AG20443 (cell line): ENCODE measurements at places on chromosomes 1 and 21.

GRCh38 chr21:29053011-29053553 is 20.4 kb downstream of the CCT8 start:
- DNase-seq = no peak

- no peak for DNase-seq
Measured at GRCh38 chr1:37064039-37064438, 29.7 kb upstream of the GRIK3 start.

- no peak for DNase-seq
Measured at GRCh38 chr1:110239441-110240430, 29.6 kb downstream of the KCNC4 start.

- no peak for DNase-seq
Measured at GRCh38 chr1:110310300-110310699, 28.9 kb upstream of the RBM15 start.

- DNase-seq = no peak
Measured at GRCh38 chr21:28943631-28944030, 49.0 kb downstream of the LTN1 start.

GRCh38 chr1:43774359-43774758 is 67.0 kb downstream of the ST3GAL3 start:
- peak; percentile 78 for DNase-seq

- no peak for DNase-seq
Measured at GRCh38 chr1:119733754-119734153, 22.0 kb downstream of the PHGDH start.

DNA sequence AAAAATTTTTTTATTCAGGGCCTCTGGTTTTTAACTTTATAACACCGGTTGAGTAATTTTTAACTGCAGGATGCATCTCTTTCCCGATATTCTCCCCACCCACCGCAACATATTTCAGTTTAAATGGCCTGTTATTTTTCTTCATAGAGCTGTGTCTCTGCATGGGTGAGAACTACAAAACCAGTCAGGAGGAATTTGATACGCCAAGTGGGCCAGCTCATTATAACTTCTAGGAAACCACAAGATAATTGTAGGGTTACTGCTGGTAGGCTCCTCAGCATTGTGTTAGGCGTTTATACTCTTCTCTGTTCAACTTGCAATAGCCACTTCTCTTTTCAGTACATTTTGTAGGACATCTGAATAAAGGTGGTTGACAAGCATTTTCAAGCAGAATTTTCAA is 169.7 kb downstream of the PBX1 start:
- DNase-seq = no peak

- no peak for DNase-seq
Measured at GRCh38 chr1:169160845-169161495, 54.5 kb downstream of the ATP1B1 start.

DNA sequence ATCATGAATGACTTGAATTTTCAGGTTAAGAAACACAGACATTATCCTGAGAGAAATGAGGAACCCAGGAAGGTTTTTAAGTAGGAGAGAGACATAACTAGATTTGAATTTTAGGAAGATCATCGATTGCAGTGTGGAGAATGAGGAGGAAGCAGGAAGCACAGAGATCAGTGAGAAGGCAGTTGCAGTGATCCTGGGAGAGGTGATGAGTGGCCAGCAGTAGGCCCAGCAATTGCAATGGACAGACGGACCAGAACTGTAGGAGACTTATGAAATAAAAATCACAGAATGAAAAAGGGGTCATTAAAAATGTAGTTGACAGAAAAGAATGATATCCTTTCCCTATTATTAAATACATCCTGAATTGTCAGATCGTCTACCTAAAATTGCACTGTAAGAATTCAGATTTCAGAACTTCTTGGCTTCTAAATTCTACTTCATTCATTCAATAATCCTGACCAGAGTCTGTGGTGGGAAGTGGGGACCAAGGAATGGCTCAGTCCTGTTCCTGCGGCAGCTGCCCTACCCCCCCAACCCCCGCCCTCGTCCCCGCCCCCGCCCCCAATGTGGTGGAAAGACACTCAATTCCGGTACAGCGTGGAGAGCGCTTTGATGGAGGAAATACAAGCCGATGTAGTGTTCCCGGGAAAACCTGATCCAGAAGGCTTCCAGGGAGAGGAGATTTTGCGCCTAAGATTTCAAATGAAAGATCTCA is 35.1 kb downstream of the SLC2A1 start:
- DNase-seq = peak; percentile 39

DNA sequence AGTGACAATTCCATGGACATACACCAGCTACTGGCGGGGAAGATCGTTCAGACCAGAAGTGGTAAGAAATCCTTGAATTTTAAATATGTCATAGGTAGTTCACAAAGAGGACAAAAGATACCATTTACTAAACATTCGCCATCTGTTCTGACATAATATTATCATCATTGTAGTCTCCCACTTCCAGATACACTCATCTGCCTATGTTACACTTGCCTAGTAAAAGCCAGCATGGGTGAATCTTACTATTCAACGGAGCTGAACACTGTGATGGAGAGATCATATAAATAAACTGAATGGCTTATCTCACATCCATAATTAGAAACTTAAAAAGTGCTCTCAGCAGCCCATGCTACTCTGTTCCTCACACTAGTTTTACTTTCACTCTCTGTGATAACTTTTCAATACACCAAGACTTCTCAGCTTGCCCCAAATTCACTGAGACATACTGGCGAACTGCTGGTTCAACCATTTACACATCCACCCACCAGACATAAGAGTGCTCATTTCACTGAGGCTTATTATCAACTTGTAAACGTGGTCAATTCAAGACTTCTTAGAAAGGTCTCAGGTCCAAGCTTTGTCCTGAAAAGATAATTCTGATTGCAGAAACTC is 463 bp upstream of the PRRC2C start:
- DNase-seq = peak; percentile 13

- DNase-seq = no peak
Measured at GRCh38 chr1:157773493-157774350, 3.2 kb downstream of the FCRL2 start.

DNA sequence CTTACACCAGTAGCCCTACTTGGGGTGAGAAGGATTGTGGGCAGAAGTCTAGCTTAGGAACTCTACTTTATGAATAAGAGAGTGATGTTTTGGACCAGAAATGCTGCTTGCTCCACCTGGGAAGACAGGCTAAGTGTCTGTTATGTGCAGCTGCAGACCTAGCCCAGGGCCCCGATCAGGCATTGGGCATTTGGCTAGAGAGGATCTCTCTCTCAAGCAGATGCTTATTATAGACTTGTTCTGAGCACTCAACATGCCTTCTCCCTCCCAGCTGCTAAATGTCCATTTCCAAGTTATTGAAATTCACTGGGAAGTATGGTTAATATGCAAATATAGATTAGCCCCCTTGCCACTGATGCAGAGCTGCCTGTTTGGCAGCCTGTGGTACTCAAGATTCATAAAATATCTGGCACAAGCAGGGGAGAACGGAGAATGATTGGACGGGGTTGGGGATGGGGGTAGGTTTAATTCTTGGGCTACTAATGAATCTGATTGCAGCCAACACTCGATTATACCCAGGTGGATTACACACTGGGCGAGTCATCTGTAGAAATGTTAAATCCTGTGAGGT is 115.9 kb downstream of the KCND3 start:
- DNase-seq = no peak

DNA sequence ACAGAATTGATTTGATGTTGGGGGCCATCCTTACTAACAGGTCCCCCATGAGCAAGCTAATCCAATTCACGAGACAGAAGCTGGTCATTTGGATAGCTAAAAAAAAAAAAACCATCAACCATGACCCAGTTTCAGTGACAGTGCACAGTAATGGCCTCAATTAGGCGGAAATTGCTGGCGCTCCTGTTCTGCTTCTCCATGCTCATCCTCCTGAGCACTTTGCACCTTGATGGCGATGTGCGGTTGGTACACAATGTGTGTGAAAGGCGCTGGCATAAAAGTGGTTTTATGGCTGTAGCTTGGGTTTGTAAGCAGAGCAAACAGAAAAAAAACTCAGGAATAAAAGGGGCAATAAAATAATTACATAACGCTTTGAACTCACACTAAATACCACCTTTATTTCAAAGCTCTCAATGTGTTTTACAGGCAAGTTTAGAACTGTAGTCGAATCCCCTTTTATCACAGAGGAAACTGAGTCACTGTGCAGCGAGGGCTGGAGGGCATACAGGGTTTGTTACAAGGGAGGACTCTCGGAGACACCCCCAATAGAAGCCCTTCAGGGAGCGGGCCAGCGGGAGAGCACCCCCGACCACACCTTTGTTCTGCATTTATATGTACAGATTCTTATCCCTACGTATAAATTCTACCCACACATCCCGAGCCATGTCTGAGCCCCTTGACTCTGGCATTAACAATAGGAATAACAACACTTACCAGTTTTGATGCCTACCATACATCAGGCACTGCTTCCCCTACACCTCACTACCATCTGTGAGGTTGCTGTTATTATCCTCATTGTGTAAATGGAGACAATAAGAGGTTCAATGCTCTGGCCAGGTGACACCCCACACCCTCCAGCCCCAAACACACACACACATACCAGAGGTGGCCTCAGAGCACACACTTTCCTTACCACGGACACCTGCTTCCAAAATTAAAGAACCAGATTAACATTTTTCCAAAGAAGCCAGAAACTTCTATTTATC is 213.5 kb upstream of the IRF2BP2 start:
- no peak for DNase-seq

GRCh38 chr1:57345916-57346315 is 77.9 kb downstream of the DAB1 start:
- no peak for DNase-seq

DNA sequence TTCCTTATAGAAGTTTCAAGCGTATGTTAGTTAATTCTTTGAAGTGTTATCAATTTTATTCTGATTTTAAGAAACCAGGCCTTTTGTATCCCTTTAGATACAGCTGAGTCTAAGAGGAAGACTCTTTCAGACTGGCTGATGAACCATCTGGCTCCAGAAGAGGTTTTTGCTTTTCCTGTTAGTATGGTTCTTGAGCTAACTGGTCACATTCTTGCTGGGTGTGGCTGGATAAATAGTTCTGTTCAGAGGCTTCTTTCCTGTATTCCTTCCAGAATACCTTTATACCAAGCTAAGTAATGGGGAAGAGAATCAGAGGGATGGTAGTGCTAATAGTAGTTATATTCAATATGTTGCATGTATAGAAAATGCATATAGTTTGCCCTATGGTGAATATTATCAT is 12.4 kb downstream of the HS2ST1 start:
- DNase-seq = peak; percentile 33

DNA sequence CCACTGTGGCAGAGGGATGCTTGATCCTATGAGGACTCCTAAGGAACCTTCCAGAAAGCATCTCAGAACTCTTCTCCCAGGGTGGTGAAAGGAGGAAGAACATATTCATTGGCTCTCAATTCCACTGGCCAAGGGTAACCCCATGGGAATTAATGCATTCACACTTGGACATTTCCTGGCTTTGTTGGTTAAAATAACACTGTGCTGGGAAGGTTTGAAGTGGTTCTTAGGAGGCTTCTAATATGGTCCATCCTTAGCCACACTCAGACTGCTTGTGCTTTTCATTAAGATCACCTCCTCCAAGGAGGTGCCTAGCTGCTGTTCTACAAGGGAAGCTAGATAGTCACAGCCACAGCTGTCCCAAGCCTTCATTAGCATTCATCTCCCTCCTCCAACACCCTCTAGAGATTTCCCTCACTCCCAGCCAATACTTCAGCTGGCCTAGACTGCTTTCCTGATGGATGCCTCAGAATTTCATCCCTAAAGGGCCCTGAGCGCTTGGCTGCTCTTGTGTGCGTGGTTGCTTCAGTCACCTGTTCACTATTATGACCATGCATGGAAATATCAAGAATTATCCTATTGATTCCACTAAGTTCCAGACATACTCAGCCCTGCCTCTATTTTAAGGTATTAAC is 544.4 kb downstream of the PLPP3 start:
- DNase-seq = no peak

- peak; percentile 11 for DNase-seq
Measured at GRCh38 chr1:211541720-211542477, 37.1 kb downstream of the SLC30A1 start.

DNA sequence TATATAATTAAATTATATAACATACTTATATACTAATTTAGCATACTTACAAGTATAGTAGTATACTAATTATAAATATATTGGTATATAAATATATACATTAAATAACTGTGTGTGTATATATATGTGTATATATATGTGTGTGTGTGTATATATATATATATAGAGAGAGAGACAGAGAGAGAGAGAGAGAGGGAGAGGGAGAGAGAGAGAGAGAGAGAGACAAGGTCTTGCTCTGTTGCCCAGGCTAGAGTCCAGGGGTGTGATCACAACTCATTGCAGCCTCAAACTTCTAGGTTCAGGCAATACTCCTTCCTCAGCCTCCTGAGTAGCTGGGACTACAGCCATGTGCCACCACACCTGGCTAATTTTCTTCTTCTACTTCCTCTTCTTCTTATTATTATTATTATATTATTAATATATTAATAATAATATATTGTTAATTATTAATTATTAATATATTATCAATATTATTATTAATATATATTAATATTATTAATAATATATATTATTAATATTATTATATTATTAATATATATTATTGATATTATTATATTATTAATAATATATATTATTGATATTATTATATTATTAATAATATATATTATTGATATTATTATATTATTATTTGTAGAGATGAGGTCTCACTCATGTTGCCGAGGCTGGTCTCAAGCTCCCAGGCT is 185.5 kb downstream of the CRB1 start:
- no peak for DNase-seq

DNA sequence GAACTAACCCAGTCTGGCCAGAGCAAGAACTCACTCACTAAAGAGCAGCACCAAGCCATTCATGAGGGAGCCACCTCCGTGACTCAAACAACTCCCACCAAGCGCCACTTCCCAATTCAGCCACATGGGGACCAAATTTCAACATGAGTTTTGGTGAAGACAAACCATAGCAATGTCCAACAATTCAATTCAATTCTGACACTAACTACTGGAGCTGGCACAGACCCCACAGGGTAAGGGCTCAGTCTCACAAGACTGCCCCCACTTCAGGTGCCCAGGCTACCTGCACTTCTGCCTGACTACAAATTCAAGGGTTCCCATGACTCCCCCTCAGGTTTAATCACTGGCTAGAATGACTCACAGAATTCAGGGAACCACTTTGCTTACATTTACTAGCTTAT is 48.8 kb upstream of the RAP1A start:
- no peak for DNase-seq

- no peak for DNase-seq
Measured at GRCh38 chr1:73611681-73612080, 586.3 kb downstream of the LRRIQ3 start.

DNA sequence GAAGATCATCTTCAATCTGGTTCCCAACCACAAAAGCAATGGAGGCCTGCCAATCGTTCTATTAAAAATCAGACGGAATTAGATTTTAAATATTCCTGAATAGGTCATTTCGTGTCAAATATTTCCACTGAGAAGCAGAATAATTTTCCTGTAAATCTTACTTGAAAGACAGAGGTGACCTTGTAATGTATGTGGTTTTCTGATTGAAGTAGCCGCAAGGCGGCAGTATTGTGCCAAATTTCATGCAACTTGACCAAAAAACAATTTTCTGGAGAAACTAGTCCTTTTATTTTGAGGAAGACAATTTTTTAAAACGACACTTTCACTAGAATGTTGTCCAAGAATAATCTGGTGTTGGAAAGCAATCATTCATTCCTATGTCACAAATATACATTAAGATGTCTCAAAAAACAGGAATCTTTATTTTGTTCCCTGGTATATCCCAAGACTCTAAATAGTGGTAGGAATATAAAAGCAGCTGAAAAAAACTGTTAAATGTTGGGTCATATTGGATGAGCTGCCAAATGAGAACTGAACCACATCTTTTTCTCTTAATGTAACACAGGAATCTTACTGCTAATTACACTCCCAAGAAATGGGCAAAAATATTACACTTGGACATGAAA is 33.6 kb downstream of the SPAG17 start:
- peak; percentile 37 for DNase-seq
